ENCODE measurements at places on chromosomes 3 and 15. TPM values are rescaled to one million over a fixed set of nuclear protein-coding genes. Genes with fewer than 3 reads are reported as not detected.

The GOLGA8J gene
- total RNA-seq, result 0.12 TPM

The IQCH gene
- 4.8 TPM for total RNA-seq

The EXD1 gene
- not detected for total RNA-seq

The COLQ gene
- total RNA-seq, result 10.6 TPM

The SKIL gene
- total RNA-seq, result 73.5 TPM

The WDR72 gene
- total RNA-seq, result 48.2 TPM

The KBTBD12 gene
- total RNA-seq, result 6.2 TPM

The ZBBX gene
- 3.6 TPM for total RNA-seq

The PLA2G4E gene
- 0.29 TPM for total RNA-seq

The KBTBD8 gene
- total RNA-seq, result 1.7 TPM

The GRM2 gene
- 0.53 TPM for total RNA-seq

The IL20RB gene
- total RNA-seq, result 0.12 TPM

The TMEM40 gene
- 1.5 TPM for total RNA-seq

The LMOD3 gene
- 9.8 TPM for total RNA-seq

The TMIE gene
- 0.64 TPM for total RNA-seq

The CCRL2 gene
- total RNA-seq, result 2.6 TPM

The NRG4 gene
- 2.5 TPM for total RNA-seq

The CCR2 gene
- total RNA-seq, result 4.7 TPM

The PPP1R14D gene
- not detected for total RNA-seq

The PTX3 gene
- 5.1 TPM for total RNA-seq

The FBXO22 gene
- total RNA-seq, result 44.1 TPM

The CTXND1 gene
- total RNA-seq, result 5.2 TPM

The GRIP2 gene
- total RNA-seq, result 5.4 TPM

The UBXN7 gene
- 35.0 TPM for total RNA-seq

The COL6A6 gene
- total RNA-seq, result 10.6 TPM

The AADACL2 gene
- not detected for total RNA-seq

The CRABP1 gene
- total RNA-seq, result 13.6 TPM

The CLDN16 gene
- 73.5 TPM for total RNA-seq

The CHST2 gene
- 56.3 TPM for total RNA-seq

The ZBTB47 gene
- total RNA-seq, result 23.4 TPM

The ZNF662 gene
- total RNA-seq, result 16.9 TPM

The ITPR1 gene
- total RNA-seq, result 122 TPM

The CCR5 gene
- total RNA-seq, result 0.47 TPM

The CFAP20DC gene
- 3.3 TPM for total RNA-seq
